ENCODE measurements at places on chromosomes 12 and 14.
A peak's percentile ranks its signal among the peaks of the same experiment; 100 is the strongest.

DNA sequence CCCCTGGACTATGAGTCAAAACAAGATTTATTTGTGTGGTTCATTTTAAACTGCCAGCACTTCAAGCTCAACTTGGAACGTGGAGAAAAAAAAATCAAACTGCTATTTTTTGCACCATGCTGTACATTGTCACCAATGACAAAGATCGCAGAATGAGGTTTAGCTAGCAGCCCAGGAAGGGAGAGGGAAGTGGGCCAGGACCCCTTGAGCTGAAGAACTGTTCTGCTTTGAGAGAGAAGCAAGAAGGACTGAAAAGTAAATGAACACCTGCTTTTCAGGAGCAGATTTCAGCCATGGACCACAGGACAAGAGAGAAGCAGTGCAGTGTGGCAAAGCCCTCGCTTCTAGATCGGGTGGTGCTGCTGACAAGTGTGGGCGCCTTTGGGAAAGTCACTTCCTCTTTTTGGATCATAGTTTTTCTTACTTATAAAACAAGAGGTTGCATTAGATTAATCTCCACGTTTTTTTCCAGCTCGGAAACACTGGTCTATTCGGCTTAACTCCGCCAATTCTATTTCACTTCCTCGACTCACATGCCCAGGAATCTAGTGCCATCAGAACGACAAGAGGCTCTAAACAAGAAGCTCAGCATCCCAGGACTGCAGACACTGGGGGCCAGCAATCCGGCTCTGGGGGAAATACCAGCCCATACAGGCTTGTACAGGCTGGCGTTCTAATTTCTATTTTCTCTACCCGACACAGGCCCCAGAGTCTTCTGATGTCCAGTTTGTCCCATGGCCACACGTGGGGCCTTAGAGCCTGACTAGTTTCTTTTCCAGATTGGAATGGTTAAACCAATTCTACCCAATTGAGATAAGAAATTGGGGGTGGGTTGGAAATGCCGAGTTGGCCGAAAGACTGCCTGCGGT, 129.9 kb downstream of the CRACR2A start:
- no peak for DNase-seq

GRCh38 chr14:69701857-69702256, 65.1 kb upstream of the SRSF5 start:
- DNase-seq, result no peak

DNA sequence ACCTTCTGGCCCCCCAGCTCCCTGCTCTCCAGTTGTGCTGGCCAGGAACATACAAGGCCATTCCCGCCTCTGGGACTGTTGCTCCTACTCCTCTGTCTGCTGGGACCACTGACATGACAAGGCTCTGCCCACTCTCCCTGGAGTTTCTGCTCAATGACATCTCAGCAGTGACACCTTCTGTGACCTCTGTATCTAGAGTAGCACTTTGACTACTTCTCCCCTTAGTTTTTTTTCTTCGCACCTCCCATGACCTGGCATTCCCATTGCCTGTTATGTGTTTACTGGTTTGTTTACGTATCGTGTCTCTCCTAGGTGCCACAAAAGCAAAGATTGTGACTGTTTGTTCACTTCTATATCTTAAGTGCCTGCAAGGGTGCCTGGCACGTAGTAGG, 40.1 kb upstream of the TMEM263 start:
- DNase-seq, result no peak

DNA sequence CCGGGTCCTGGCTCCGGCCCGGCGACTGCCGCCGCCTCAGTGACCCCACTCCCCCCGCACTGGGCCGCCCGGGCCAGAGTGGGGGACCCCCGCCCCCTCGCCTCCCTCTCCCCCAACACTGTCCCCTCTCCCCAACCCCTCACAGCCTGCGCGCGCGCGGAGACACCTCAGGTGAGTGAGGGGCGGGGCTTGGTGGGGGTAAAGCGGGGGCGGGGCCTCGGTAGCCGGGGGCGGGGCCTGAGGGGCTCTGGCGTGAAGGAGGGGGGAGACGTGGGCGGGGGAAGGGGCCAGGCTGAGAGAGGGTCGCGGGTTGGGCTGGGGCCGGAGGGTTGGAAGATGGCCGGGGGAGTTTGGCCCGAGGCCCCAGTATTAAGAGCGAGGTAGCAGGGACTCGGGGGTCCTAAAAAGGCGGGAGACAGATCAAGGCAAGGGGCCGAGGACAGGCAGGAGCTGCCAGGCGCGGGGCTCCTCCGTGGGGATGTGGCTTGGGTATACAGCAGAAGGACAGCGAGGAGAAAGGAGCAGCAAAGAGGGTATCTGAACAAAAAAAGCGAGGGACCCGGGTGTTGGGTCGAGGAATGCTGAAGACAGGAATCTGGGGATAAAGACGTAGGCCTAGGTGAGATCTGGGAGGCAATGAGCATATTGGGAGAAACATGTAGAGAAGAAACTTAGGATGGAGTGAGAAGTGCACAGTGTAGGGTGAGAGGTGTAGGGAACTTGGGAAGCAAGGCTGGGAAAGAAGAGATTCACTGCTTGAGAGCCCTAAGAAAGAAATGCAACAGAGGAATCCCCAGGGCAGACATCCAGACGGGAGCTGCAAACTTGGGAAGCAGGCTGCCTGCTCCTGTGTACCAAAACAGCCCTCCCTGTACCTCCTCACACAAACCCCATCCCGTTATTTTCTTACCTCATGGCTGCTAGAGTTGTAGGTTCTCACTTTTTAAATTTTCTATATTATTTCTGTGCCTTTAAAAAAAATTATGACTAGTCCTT, 10.8 kb downstream of the SUOX start:
- no peak for DNase-seq

- no peak for DNase-seq
Observed at GRCh38 chr14:23895480-23895879, 58.1 kb upstream of the DHRS4 start.

DNA sequence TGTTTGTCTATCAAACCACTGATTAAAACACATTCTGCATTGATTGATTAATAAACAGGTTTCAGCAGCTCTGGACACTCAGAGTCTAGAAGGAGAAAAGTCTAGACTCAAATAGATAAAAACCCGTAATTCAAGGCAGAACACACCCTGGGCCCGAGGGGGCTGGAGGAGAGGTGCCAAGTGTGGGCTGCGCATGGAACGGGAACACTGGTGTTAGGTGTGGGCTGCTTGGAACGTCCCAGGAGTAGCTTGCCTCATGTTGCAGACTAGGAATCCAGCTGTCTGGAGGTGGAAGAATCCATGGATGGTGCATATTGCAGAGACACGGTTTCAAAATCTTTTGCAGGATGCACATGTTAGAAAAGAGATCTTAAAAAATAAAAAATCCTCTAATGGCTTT, 223.0 kb downstream of the APAF1 start:
- no peak for DNase-seq

GRCh38 chr12:25734529-25735180, 181.6 kb upstream of the LMNTD1 start:
- DNase-seq, result no peak

DNA sequence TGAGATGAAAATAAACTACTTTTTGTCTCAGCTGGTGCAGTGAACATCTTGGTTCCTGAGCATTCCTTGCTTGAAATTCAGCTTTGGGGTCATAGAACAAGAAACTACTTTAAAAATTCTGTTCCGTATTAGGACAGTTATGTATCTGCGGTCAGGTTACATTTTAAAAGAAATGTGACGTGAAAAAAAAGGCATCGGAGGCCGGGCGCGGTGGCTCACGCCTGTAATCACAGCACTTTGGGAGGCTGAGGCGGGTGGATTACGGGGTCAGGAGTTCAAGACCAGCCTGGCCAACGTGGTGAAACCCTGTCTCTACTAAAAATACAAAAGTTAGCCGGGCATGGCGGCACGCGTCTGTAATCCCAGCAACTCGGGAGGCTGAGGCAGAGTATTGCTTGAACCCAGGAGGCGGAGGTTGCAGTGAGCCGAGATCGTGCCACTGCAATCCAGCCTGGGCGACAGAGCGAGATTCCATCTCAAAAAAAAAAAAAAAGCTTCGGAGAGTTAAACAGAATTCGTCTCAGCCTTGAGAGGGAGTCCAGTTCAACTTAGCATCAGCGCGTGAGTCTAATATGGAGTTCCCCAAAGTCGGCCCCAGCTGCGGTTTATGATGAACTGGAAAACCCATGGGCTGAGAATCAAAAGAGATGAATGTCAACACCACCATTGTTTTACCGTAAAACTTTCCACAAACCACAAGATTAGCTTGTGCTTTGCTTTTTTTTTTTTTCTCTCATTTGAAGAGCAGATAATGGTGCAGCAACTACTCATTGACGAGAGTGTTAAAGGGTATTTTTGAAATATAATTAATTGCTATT, 2.1 kb upstream of the SLC2A13 start:
- DNase-seq, result no peak

DNA sequence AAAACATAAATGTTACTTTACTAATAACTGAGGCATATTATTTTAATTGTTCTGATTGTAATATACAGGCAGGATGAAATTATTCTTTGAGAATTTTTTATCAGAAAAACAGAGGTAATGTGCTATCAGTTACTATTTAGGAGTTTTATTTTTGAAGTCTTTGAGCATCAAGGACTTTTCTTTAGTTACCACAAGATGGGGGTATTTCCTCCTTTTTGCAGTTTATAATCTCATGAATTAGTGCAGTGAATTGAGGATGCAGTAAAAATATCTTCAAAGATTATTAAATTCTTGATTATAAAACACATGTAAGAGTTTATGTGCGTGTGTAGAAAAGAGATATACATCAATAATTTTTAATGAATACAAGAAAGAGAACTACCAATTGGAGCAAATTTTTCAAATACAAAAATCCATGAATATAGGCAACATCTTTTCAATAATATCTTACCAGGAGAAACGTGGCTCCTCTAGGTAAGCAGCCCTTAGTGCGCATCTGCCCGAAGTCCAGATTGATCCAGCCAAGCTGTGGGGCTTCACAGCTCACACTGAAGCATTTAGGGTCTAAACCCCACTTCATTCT, 71.6 kb downstream of the ERGIC2 start:
- DNase-seq, result no peak

- DNase-seq, result peak; percentile 9
Observed at GRCh38 chr14:96167224-96168148, 37.2 kb upstream of the BDKRB2 start.

DNA sequence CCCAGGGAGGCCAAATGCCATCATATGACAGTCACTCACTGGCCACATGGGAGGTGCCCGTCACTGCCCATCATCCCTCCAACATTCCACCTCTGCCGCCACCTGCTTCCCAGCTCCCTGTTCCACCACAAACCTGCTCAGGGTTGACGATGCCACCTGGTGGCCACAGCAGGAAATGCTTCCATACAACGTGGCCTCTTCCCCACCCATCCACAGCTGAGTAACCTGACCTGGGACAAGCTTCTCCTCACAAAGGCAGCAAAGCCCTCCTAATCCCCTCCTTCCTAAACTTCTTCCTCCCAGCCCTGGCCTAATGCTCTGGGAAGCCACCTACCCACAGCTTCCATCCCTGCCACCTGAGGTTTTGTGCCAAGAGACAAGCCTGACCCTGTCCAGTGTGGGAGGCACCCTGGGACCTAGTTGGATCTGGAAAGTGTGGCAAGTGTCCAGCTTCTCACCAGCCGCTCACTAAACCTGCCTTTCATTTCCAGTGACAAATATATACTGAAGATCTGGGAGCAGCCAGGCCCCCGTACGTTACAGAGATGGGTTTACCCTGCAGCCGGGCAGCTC, 4.3 kb downstream of the DEGS2 start:
- peak; percentile 79 for DNase-seq

DNA sequence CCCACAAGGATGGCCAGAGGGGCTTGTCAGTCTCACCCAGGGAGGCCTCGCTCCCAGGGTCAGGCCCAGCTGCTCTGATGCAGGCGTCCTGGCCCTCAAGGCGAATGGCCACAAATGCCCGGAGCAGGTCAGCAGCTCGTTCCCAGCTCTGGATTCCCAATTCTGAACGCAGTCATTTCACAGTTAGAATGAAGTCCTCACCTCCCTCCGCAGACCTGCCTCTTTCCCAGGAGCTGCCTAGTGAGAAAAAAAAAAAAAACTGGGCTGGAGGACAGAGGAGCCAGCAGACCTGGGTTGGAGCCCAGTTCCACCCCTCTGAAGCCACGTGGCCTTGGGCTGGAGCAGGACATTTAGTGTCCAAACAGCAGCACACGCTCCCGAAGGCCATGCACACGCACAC, 62.2 kb upstream of the DIO3 start:
- no peak for DNase-seq

GRCh38 chr14:76904740-76905569, 78.7 kb downstream of the LRRC74A start:
- no peak for DNase-seq

DNA sequence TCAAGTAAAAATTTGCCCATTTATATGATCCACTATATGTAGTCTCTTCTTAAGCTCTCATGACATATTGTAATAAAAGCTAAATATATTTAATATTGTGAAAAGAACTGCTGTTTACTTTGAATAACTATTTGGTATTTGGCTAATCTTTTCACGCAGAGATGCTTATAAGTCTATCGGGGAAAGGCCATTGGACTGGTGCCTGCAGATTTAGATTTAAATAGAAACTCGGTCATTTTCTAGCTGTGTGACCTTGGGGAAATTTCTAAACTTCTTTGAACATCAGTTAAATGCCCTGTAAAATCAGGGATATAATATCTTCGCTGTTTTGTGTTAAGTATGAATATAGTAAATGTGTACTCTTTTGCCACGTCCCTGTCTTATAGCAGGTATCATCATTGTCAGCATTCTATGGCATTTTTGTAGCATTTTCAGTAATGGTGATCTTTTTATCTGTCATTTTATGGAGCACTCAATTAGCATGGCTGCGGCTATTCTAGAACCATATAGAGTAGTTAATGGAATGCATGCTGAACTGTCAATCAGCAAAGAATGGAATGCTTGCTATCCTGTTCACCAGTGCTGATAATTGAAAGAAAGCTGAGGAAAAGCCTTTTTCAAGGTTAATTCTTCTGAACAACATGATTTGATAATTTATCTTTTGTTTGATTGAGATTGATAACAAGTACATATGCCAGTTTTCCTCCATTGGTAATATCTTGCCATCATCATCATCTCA, 181.2 kb downstream of the TMTC2 start:
- no peak for DNase-seq

GRCh38 chr12:109554761-109555160, 18.5 kb downstream of the MMAB start:
- no peak for DNase-seq

- DNase-seq, result no peak
Observed at GRCh38 chr14:98906123-98906995, 365.6 kb downstream of the BCL11B start.

DNA sequence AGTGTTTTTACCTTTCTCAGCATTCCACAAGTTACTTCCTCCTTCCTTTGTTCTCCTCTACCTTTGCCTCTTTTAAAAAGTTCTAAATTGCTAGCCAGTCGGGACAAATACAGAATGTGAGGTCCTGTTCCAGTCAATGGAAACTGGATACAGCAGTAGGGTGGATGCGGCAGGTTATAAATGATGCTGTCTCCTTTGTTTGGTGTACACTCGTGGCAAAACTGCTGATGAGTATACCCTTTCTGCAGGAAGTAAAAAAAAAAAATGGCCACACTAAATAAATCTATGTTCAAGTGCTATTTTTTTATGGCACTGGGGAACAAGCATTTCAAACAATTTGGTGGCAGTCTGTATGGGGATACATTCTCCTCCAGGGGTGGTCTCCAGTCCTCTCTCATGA, 27.5 kb downstream of the KLRK1 start:
- no peak for DNase-seq

GRCh38 chr12:128914908-128915563, 61.8 kb downstream of the GLT1D1 start:
- DNase-seq, result no peak

- no peak for DNase-seq
Observed at GRCh38 chr12:73833746-73834145, 703.9 kb upstream of the ATXN7L3B start.

GRCh38 chr14:75835156-75835725, 146.6 kb downstream of the TGFB3 start:
- DNase-seq, result no peak

- no peak for DNase-seq
Observed at GRCh38 chr14:71133296-71133695, 226.0 kb downstream of the PCNX1 start.

GRCh38 chr12:41908206-41908605, 236.5 kb downstream of the GXYLT1 start:
- no peak for DNase-seq

All from NT2/D1 (cell line).